Activated naive CD4-positive, alpha-beta T cell (primary cell): ENCODE measurements at places on chromosomes 6 and 20.

GRCh38 chr20:16930656-16931055, 182.5 kb downstream of the OTOR start:
- no peak for DNase-seq

DNA sequence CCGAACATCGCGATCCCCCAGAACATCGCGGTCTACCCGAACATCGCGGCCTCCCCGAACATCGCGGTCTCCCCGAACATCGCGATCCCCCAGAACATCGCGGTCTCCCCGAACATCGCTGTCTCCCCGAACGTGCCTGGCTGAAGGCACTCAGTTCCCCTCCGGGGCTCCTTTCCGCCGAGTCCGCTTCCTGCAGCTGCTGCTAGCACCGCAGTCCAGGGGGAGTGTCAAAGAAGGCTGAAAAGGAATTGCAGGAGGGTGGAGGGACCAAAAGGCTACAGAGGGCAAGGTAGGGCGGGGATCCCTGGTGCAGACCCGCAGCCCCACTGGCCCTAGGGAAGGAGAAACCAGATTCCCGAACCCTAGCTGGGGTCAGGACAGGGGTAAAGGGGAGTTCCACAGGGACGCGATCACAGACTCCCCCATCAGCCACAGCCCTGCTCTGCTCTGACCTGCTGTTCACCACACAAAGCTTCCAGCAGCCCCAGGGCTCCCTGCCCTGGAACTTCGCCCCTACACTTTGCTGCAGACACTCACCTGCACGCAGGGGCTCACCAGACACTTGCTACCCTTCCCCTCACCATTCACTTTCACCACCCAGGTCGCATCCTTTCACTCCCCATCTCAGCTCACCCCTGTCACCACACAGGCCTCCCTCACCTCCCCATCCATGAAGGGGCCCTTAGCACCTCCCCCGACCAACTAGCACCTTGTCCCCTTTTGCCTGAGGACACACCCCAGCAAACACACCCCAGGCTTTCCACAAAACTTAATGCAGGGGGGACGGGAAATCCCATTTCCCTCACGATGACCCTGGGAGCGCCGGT, 1.7 kb downstream of the ULBP1 start:
- no peak for DNase-seq

DNA sequence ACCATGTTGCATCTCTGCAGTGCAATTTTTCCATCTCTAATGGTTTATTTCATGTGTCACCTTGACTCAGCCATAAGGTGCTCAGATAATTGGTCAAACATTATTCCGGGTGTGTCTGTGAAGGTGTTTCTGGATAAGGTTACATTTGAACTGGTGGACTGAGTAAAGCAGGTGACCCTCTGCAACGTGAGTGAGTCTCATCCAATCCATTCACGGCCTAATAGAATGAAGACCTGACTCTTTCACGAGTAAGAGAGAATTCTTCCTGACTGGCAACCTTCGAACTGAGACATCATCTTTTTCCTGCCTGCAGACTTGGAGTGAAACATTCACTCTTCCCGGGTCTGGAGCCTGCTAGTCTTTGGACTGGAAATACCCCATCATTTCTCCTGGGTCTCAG, 77.1 kb upstream of the SLC22A23 start:
- no peak for DNase-seq

DNA sequence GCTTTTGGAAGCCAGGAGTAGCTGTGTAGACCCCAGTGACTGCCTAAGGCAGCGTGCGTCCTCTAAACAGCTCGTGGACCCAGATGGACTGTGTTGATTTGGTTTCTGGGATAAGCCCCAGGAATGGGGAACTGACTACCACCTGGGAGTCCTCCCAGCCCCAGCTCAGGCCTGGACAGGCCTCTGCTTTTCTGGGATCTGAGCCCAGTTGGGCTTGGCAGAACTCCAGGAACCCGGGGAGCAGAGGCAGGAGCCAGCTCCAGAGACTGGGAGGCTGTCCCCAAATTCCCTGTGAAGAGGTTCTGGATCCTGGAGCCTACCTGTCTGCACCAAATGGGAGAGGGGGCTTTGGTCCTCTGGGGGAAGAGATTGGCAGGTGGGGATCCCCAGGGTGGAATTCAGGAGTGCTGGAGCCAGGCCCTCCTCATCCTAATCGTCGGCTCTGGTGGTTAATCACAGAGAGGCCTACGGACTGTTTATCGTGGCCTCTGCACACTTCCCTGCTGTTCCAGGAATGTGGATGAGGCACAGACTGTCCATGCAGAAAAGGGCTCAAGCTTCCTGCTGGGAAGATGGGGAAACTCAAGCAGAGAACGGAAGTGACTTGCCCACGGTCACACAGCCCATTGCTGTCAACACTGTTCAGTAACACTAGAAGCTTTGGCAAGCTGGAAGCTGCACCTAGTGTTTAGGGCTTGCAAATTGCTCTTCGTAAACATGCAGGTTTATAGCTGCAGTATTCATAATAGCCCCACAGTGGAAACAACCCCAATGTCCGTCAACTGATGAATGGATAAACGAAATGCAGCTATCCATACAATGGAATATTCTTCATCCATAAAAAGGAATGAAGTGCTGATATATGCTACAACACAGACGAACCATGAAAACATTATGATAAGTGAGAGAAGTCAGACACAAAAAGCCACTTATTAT, 100.6 kb downstream of the KCNB1 start:
- DNase-seq = no peak

DNA sequence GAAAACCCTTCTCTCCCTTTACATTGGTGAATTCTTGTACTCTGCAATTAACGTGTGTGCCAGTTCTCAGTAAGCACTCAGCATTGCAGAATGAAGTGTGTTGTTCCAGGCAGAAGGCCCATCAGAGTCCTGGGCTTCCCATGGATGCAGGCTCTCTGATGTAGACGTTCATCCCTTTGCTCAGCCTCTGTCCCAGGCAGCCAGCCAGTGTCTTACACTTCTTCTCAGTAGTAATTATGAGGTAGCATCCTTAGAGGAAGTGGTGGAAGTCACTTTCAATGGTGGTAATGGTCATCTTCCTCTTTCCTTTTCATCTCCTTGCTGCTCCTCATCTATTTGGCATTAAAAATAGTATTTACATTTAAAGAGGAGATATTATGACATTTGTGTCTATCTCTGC, 66.7 kb upstream of the FYN start:
- DNase-seq = no peak

DNA sequence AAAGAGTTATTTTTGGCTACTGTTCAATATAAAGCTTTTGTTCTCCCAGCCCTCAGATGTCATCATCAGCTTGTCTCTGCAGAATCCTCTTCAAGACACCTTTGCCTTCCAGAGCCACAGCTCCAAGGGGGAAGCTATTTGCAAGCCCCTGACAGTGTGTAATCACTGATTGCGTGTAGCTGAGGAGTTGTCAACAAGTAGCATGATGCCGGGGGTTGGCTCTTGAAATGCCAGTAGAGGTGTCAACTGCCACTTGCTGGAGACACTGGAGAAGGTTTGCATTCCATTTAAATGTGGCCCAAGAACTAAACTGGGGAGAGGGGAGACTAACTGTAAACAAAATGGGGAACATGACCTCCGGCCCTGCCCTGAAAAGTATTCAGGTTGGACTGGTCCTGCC, 44.3 kb upstream of the PDYN start:
- no peak for DNase-seq

GRCh38 chr20:34215711-34216381, 25.4 kb upstream of the ASIP start:
- DNase-seq = no peak

DNA sequence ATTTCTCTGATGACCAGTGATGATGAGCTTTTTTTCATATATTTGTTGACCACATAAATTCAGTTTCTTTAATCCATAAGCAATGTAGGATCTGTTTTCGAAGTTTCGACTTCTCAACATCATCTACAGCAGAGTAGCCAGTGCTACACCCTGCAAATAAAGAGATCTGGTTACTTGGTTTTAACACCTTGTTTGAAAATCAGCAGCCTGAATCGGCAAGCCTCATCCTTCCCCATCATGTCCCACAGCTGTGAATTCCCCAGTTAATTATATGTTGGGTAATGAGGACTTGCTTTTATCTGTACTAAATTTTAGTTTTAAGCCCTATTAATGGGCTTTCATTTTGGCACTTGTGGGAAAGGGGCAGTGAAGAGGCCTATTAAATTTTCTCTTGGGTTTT, 80.6 kb downstream of the BMP2 start:
- no peak for DNase-seq

DNA sequence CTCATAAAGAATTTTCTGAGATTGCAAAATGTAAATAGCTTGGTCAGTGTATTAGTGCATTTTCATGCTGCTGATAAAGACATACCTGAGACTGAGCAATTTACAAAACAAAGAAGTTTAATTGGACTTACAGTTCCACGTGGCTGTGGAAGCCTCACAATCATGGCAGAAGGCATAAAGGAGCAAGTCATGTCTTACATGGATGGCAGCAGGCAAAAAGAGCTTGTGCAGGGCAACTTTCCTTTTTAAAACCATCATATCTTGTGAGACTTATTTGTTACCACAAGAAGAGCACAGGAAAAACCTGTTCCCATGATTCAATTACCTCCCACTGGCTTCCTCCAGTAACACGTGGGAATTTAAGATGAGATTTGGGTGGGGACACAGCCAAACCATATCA, 112.7 kb upstream of the HDDC2 start:
- DNase-seq = no peak

DNA sequence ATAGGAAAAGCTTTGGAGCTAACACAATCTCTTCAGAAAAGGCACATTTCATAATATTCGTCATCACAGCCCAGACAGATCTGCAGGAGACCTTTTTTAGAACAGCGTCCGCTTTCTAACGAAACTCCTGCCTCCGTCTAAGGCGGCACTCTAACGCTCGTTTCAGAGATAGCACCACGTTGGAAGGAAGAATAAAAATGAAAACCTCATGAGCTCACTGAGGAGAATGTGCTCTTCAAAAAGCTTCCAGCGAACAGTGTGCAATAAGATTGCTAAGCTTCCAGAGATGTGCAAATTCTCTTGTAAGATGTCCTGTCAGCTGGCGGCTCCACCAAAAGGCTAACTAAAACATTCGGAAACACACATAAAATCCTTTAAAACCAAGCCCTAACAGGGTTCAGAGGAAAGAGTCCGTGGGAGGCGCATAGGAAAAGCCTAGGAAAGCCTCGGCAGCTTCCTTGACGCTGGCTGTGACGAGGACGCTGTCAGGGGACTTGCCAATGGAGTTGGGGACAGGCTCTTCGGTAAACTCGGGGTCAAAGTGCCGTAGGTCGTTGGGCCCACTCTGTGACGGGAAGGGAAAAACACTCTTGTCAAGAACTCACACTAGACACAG, 117.6 kb upstream of the SLC2A12 start:
- DNase-seq = no peak
